ENCODE measurements at places on chromosomes 4 and X.

- no peak for DNase-seq
Observed at GRCh38 chrX:151830911-151831310, 81.8 kb upstream of the MAGEA4 start.

GRCh38 chrX:115408771-115409400, 119.4 kb downstream of the LUZP4 start:
- no peak for DNase-seq

DNA sequence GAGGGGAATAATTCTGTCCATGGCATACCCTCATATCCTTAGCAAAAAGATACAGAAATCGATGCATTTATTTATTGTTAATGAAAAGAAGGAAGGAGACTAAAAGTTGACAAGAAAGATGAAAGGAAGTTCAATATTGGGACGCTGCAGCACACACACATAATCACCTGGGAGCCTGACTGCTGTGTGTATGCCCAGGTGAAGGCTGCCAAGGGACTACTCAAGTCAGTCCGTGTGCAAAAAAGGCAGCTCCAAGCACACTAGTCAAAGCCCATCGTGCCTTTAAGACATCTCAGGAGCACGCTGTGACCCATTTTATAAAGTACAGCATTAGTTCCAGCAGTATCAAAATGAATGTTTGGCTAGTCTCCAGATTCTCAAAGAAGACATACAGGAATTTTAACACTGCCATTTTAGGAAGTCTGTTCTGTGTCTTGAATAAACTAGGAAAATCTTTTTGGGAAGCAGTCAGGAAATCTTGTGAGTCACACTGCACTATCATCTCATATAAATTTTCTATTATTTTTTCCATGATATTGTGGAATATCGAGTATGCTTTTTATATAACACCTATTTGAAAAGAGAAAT, 363.9 kb downstream of the GASK1B start:
- DNase-seq, result no peak

DNA sequence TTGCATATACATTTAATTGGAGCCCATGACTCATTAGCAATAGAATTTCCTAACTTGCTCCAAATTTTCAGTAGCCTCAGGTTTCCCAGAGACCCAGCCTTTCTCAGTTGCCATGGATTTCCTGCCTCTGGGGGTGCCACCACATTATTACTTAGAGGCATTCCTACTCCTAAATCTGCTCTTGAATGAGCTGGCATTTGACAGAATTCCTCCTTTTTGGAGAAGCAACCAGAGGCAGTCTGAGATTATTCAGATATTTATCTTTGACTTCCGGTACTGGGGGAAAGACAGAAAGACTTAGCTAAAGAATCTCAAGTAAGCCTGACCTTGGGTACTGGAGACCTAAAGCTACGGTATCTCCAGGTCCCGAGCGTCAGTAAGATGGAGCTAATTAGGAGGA, 76.3 kb downstream of the DCHS2 start:
- DNase-seq, result no peak

- no peak for DNase-seq
Observed at GRCh38 chr4:126678618-126679017, 954.1 kb upstream of the INTU start.

DNA sequence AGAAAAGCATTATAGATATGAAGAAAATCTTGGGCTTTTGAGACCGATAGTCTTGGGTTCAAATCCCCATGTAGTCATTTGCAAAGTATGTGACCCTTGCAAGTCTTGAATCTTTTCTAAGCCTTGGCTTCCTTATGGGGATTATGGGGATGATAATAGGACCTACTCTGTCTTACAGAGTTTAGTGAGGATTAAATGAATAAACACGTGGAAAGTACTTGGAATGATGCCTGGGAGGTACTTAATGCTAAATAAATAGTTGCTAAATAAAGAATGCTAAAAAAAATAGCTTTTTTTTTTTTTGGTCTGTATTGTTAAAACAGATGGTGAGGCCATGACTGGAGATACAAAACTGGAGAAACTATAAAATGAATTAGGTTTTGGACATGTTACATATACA, 292.7 kb downstream of the GPAT3 start:
- DNase-seq, result no peak

GRCh38 chr4:39023059-39023458, 9.2 kb downstream of the TMEM156 start:
- DNase-seq, result no peak

GRCh38 chr4:1945124-1945895, 63.5 kb downstream of the NELFA start:
- DNase-seq, result no peak

- no peak for DNase-seq
Observed at GRCh38 chr4:8506373-8507195, 66.0 kb downstream of the TRMT44 start.

DNA sequence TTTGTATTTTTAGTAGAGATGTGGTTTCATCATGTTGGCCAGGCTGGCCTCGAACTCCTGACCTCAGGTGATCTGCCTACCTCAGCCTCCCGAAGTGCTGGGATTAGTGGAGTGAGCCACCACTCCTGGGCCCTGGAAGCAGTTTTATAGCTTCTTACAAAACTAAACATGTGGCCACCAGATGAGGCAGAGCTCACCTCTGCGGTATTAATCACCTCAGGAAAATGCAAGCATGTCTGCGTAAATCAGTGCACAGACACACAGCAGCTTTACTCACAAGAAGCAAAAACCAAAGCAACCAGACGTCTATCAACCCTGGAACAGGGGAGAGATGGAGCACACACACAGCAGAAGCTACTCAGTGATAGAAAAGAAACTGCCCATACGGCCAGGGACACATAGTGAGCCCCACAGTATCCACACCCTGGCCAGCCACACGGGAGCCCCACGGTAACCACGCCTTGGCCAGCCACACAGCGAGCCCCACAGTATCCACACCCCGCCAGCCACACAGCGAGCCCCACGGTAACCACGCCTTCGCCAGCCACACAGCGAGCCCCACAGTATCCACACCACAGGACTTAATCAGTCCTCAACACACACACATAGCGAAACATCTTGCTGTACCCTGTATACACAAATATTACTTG, 30.2 kb downstream of the PPP2R3B start:
- DNase-seq, result no peak

GRCh38 chrX:129678614-129679195, 23.9 kb upstream of the APLN start:
- DNase-seq, result no peak

DNA sequence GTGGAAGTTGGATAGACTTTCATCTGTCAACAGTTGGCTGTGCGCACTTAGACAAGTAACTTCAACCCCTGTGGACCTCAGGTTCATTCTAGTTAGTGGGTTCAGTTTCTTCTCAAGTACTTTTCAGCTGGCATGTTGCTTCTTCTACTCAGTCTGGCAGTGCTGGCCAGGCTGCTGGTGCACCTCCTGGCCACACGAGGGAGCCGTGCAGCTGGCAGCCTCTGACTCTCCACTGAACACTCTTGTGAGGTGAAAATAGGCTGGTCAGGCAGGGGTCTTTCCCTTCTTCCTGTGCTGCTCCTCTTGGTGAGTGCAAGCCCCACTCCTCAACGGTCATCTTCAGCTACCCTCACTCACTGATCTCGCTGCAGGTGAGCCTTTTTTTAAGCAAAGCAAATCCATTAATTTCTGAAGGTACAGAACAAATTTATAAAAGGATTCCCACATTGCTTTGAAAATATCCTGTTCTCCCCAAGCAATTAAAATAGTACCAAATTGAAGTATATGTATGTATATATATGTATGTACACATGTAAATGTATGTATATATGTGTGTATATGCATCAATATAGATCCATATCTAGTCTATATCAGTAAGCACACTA, 30.6 kb downstream of the LONRF3 start:
- peak; percentile 10 for DNase-seq

DNA sequence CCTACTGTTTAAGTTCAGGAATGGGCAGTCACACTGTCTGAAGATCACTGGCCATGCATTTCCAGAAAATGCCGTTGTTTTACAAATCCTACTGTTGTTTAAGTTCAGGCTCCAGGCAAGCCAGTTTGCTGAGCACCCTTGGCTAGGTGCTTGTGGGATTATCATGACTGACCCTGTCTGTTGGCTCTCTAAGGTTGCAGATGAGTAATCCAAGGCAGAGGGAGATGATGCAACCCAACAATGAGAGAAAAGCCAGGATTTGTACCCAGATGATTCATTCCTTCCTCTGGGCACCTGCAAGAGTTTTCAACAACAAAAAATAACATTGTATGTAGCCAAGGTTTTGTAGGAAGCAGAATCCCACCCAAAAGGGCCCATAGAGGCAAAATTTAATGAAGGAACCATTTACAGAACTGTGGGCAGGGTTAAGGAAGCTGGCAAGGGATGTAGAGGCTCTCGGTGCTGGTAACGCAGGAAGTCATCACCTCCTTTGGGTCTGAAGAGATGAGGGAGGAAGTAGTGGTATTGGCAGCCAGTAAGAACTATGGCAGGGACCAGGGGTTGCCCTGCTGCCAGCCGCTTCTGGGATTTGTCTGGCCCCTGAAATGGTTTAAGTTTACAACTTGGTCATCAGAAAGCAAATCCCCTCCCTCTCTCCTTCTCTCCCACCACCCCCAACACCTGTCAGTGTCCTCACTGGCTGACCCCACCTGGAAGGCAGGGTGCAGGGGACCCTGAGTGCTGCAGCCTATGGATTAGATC, 54.8 kb downstream of the MSX1 start:
- DNase-seq, result no peak

GRCh38 chr4:76867880-76868655, 29.9 kb downstream of the SOWAHB start:
- DNase-seq, result no peak

DNA sequence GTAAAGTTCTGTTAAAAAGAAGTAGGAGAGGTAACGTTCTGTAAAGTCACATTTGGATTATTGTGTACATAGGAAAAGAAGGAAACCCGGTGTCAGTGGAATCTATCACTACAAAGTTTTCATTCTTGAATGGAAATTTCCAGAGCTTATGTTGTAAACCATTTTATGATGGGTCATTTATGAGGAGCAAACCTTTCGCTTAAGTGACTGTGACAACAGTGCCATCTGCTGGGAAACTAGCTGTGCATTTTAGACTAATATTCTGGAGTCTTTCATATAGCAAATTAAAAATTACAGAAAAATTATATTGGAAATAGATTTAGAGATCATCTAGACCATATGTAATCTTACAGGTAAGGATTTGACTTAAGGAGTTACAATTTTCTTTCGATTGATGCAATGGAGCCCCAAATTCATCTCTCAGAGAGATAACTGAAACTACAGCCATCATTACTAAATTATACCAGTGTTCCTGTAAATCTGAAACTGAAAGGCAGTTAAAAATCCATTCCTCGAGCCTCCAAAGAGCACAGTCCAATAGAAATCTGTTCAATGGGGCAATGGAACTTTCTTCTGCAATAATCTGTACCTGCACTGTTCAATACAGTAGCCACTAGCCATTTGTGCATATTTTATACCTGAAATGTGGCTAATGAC, 26.9 kb downstream of the ASB9 start:
- no peak for DNase-seq

DNA sequence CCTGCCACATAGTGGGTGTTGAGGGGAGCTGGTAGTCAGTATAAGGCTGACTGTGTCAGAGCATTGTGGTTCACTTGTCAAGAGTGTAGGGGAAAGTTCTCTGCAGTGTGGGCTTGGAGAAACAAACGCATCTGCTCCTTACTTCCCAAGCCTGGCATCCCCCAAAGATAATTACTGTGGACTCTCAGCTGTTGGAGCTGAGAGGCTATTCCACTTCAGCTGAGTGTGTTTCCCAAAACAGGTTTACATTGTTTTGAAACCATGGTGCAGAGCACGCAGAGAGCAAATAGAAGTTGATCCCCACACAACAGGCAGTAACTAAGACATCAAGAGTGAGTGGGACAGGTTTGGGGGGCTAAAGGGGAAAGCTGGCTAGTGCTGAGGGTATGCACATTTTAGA, 181.0 kb upstream of the EOLA2 start:
- DNase-seq, result no peak

- no peak for DNase-seq
Observed at GRCh38 chr4:21652508-21653231, 295.9 kb downstream of the KCNIP4 start.

- no peak for DNase-seq
Observed at GRCh38 chrX:5163663-5164062, 1065.0 kb downstream of the NLGN4X start.

DNA sequence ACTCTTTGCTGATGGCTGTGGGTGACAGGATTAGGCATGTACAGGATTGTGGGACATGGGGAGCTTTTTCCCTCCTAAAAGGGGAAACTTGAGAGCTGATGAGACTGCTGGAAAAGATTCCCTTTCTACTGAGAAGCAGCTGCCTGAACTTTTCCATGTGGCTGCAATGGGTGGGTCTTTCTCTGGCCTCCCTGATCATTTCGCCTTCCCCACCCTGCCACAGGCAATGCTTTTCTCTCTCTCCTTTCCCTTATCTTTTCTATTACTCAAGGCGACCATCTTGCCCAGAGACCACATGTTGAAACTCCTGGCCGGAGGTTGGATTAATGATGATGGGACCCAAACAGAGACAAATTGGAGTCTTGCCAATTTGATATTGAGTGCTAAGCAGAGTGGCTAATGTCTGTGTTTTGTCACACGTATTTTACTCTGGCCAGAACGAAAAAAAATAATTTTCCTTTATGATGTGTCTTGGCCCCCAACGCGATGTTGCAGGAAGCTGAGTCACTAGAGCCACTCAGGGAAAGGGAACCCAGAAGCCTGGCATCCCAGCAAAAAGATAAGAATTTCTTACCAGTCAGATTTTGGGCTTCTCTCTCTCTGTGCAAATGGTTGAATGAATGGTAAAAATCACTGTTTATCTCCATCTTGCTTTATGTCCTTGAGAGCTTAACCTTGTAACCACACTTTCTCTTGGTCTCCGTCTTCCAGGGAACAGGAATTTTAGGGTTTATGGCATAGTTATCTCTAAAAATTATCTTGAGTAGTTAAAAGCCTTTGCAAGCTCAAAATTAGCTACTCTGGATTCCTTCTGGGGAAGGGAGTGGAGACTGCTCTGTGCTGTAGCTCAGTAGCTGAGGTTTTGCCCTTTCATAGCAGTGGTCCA, 19.4 kb upstream of the ATP8A1 start:
- no peak for DNase-seq

DNA sequence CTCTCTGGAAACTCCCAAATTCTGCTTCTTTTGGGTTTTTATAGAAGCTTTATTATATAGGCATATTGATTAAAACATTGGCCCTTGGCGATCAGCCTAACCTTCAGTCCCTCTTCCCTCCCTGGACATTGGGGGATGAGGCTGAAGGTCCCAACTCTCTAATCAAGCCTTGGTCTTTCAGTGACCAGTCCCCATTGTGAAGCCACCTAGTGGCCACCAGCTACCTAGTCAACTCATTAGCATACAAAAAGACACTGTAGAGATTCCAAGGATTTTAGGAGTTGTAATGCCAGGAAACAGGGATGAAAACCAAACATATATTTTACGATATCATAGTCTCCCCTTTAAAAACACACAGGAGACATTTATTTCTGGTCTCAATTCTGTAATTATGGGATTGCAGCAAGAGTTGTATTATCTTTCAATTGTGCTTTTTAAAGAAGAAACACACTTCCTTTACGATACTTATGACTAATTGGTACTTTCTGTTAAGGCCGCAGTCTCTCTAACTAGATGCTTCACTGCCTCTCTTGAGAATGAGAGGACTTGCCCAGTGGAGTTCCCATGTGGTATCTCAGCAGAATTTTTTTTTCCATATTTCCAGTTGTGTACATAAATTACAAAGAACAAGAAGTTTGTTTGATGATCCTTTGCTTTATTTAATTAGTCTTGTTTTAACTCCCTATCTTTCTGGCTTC, 58.2 kb downstream of the WDR17 start:
- no peak for DNase-seq

- DNase-seq, result no peak
Observed at GRCh38 chrX:5936438-5936837, 292.2 kb downstream of the NLGN4X start.

Measured in hematopoietic multipotent progenitor cell treated with erythropoietin and hydrocortisone succinate and interleukin-3 and kit ligand, for 17 days (in vitro differentiated cells).